Central memory CD4-positive, alpha-beta T cell (primary cell): ENCODE measurements at places on chromosomes 4 and X.

DNA sequence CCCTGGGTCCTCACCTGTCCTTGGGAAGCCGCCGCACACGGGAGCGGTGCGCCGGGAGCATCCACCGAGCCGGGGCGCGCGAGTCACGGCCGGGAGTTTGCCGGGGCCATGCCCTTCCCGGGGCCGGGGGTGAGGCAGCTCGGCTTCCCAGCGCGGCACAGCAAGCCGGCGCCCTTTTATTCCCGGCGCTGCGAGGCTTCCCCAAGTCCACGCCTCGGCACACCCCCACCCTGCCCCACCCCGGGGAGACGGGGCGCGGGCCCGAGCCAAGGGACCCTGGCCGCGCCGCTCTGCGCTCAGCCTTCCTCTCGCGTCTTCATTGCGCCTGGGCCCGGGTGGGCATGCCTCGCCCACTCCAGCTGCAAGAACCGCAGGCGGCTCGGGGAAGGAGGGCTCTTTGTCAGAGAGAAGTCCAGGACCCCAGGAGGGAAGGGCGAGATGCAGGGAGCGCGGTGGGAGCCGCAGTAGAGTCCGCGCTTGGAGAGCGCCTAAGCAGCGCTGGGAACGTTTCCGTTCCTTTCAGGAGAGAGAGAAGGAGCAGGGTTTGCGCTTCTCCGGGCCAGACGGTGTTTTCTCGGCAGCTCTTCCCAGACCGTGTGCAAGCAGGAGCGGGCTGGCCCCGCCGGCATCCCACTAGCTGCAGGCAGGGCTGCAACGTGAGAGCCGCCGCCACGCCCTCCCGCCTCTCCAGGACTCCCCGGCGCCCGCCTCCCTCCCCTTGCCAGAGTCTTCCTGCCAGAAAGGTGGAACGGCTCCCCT, at the start of gene MXRA5:
Gene MXRA5, minus strand, starts transcription at position 152 of the 759 bp plus-strand sequence. CDS start 2,819 bp downstream, outside the sequence.
- no peak for DNase-seq

DNA sequence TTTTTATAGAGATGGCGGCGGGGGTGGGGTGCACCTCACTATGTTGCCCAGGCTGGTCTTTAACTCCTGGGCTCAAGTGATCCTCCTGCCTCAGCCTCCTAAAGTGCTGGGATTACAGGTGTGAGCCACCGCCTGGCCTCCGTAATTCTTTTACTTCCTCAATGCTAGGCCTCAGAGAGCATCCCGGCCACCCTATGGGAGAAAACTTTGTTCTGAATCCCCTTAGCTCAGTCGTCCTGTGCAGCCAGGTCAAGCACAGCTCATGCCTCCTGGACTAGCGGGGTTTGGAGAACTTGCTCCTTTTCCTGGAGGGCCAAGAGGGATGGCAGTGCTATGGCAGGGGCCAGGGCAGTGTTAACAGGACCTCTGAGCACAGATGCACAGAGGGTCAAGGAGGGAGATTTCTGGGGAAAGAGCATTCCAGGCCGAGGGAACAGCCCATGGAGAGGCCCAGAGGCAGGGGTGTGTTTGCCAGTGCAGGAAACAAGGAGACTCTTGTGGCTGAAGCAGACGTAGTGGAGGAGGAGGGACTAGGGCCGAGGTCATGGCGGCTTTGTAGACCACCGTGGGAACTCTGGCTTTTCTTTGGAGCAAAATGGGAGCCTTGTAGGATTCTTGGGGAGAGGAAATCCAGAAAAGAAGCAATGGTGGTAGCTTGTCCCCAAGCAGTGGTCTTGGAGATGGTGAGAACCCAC, 9.8 kb upstream of the TNIP2 start:
- no peak for DNase-seq

DNA sequence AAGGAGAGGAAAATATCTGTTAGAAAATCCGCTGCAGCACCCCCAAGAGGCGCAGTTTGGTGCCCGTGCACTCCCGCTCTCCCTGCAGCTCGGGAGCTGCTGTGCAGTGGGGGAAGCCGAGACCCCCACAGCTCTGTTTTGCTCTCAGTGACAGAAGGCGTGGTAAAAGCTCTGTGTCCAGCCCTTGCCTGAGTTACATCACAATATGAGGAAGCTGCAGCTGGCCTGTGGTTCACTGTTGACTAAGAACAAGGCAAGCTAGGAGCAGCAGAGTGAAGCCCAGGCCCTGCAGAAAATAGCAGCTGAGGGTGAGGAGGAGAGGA, 88.5 kb upstream of the ADRA2C start:
- DNase-seq: no peak

DNA sequence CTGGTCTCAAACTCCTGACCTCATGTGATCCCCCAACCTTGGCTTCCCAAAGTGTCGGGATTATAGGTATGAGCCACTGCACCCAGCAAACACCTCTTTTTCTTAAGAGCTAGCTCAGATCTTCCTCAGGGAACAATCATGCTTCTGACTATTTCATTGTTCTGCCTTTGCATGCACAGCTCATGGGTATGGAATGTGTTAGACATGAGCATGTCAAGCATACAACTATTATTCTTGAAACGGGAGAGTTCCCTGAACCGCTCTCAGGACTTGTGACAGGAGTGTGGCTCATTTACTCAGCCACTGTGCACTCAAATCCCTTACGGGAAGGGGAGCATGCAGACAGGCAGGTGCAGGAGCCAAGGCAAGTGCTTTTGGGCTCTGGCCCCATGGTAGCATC, 231.7 kb upstream of the TAPT1 start:
- DNase-seq: no peak

GRCh38 chrX:12349201-12349600, 210.9 kb downstream of the FRMPD4 start:
- no peak for DNase-seq

GRCh38 chr4:158913766-158914165, 144.9 kb downstream of the FNIP2 start:
- no peak for DNase-seq

DNA sequence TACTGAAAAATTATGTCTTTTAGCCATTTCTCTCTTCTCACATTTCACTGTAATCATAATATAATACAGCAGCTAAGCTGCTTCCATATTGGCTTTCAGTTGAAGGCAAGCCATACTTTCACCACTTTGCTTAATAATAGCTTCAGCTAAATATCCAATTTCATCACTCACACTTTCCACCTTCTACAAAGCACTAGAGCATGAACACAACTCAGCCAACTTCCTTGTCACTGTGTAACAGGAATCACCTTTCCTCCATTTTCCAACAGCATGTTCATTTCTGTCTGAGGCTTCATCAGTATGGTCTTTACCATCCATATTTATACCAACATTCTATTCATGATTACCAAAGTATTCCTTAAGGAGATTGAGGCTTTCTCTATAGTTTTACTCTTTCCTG, 219.8 kb upstream of the CTSO start:
- DNase-seq: no peak

- no peak for DNase-seq
Measured at GRCh38 chr4:100391086-100391485, 126.7 kb downstream of the EMCN start.

GRCh38 chrX:21126661-21127060, 247.6 kb upstream of the CNKSR2 start:
- no peak for DNase-seq

DNA sequence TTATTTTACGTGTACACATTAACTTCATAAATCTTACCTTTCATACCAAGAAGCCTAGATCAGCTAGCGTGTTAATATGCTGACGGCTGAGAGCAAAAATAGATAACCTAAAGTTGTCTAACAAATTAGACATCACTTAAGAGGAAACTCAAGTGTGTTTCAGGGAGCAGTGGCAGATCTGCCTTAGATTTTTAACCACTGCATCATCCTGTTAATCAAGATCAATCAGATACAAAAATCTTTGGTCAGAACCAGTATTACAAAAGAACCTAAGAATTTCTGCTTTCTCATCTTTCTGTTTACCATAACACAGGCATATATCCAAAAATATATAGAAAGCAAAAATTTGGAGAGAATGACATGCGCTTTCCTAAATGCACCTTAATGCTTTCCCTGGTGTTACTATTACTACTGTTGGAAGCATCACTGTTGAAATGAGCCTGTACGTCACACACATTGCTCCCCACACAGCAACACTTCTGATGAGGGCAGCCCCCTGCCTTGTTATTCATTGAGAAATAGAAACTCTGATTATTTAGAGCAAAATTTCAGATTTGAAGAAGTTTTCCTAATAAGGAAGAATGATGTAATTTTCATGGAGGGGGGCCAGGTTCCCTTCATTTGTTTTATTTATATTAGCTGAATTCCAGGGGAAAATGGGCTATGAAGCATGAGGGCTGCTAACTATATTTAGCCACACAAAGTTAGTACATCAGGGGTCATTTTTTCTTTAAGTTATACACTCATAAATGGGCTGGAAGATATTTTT, 152.3 kb downstream of the CBR4 start:
- DNase-seq: no peak

DNA sequence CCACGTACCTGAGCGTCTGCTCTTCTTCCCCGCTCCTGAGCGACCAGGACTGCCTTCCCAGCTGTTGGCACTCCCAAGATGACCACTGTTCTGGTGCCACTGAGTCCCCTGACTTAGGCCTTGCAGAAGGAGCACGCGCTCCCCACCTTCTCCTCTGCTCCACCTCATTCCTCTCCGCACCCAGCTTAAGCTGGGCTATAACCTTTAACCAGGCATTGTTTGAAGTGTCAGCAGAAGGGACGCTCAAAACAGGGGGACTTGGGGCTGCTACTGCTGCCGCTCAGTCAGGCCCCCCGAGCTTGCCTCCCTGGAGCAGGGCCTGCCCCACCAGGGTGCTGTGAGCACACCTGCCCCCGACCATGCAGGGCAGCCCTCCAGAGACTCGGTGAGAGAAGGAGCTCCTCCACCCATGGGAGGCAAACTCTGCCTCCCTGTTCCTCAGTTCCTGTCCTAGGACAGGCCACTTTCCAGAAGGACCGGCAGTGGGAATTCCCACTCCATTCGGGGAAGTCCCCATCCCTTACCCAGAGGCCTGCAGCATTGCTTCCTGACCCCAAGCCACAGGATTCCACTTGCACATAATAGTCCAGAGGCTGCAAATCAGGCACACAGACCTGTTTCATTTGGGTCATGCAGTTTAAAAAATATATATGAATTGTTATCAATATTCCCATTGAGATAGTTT, 99.7 kb upstream of the ENPP6 start:
- no peak for DNase-seq

GRCh38 chrX:65783746-65784145, 116.3 kb downstream of the MSN start:
- DNase-seq: no peak

GRCh38 chr4:80255329-80256095, 11.0 kb upstream of the FGF5 start:
- no peak for DNase-seq

DNA sequence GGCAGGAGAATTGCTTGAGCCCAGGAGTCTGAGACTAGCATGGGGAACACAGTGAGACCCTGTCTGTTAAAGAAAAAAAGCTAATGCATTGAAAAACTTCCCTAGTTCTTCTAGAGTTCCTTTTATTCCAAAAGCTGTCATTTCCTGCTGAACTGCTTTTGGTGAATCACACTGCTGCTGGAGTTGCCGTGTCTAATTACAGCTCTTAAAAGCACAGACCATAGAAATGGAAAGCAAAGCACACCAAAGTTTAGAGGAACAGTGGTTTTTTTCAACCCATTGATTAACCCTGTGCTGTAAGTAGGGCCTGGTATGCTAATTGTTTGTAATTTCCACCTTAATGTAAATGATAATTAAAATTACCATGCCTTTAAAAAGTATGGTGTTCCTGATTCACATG, 52.4 kb downstream of the SEPTIN11 start:
- DNase-seq: no peak

- no peak for DNase-seq
Measured at GRCh38 chr4:116058129-116058528, 944.7 kb upstream of the NDST4 start.

GRCh38 chr4:121344098-121344497, 36.7 kb downstream of the QRFPR start:
- DNase-seq: no peak

- DNase-seq: no peak
Measured at GRCh38 chr4:15054541-15054940, 52.3 kb downstream of the CPEB2 start.

DNA sequence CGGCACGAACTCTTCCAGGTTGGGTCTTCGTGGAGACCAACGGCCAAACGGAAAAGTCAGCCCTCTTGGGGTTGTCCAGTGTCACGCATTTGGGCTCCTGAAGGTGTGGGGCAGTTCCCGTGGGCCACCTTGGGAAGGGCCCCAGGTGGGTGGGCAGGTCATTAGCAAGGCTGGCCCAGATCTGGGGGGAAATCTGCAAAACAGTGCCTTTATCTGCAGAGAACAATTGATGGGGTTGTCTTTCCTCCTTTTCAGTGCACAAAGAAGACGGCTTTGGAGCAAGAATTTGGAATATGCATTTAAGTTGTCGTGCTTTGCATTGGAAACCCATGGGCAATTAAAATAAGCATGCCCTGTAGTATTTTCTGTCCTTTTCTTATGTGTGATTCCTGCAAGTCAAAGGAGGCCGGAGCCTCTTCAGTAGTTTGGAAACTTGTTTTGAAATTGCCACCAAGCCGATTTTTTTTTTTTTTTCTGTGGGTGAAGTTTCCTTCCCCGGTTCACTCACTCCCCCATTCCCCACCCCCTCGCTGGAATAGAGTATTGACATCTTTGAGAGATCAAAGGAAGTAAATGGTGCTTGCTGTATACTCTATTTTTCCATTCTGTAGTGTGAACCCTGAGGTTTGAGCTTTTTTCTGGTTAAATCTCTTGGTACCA, 9.8 kb downstream of the ZIC3 start:
- DNase-seq: no peak

- DNase-seq: no peak
Measured at GRCh38 chrX:53412446-53412845, 10.0 kb downstream of the SMC1A start.

GRCh38 chrX:11462136-11462535, 168.9 kb downstream of the AMELX start:
- no peak for DNase-seq

GRCh38 chr4:115287426-115287825, 174.0 kb upstream of the NDST4 start:
- DNase-seq: no peak

DNA sequence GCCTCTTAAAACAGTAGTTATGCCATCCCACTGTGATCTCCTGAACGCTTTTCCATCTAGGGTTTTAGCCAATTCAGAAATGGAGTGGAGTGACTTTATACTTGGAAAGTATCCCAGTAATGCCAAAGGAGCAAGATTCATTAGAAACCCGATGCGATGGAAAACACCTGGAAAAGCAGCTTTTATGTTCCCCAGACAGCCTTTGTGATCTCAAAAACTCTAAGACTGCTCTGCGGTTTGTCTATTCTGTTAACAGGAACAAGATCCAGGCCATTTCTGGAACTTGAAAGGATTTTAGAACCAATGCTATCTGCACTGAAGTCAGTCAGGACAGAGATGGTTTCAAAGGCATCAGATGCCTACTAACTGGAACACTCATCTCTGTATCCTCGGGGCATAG, 145.1 kb downstream of the APBB2 start:
- DNase-seq: no peak

DNA sequence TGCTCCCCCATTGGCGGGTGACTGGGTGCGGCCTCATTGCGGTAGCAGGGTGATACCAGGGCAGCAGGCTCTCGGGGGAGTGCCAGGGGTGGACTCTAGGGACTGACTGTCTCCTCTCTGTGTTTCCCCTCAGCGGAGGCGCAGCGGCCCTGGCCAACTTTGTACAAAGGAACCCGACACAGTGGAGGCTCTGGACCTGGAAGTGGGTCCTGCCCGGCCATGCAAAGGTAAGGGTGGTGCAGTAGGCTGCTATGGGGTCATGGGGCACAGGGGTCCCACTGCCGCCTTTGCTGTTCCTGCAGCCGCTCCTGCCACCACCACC, 16.3 kb downstream of the SULT1B1 start:
- DNase-seq: no peak

GRCh38 chrX:13341491-13342101, 21.7 kb upstream of the ATXN3L start:
- DNase-seq: no peak
